Epithelial cell of prostate (primary cell): ENCODE measurements at places on chromosomes 7 and 10.

DNA sequence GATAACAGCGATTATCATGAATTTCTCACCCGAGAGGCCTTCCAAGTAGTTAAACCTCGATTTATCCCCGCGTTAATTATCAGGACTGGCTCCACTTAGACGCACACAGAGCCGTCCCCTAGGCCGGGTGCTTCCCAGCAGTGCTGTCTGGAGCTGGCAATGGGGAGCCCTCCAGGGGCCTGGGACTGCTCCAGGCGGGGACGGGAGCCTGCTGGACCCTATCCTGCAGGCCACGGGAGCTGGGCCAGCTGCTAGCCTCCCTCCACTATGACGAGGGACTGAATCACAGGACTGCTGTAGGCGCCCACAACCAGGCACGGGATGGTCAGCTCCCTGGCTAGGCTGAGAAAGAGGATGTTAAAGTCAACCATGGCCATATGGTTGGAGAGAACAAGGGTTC is 229.1 kb downstream of the ELFN1 start:
- no peak for DNase-seq

GRCh38 chr10:102452672-102453340 is 1.5 kb upstream of the C10orf95 start:
- no peak for DNase-seq

DNA sequence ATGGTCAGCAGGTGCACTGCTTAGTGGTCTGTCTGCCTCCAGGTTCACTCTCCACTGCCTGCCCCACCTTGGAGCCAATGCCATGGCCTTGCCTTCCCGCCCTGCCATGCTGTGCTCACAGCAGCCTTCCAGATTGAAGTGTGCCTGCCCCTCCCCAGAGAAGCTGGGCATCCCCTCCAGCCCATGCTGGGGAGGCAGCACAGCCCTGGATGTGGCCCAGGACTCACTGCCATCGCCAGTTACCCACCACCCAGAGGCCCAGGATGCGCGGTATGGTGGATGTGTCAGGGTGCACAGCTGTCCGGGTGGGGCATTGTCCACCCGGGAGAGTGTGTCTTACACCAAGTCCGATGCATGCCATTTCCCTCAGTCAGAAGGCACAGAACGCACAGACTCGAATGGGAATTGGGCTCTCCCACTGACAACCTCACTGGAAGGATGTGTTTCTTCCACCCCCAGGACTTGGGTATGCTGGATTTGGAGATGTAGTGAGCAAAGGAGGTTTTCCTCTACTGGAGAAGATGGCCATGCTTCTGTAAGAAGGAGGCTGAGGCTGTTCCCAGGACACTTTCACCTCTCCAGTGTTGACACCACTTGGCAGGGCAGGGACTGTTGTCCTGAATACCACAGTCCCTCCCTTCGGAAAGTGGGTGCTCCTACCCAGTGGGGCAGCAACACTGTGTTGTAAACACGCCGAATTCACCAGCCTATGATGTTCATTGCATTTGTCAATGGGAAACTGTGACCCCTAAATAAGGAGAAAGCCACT is 122.0 kb downstream of the ADARB2 start:
- DNase-seq, result no peak

- no peak for DNase-seq
Measured at GRCh38 chr10:132704008-132704814, 81.7 kb downstream of the NKX6-2 start.

DNA sequence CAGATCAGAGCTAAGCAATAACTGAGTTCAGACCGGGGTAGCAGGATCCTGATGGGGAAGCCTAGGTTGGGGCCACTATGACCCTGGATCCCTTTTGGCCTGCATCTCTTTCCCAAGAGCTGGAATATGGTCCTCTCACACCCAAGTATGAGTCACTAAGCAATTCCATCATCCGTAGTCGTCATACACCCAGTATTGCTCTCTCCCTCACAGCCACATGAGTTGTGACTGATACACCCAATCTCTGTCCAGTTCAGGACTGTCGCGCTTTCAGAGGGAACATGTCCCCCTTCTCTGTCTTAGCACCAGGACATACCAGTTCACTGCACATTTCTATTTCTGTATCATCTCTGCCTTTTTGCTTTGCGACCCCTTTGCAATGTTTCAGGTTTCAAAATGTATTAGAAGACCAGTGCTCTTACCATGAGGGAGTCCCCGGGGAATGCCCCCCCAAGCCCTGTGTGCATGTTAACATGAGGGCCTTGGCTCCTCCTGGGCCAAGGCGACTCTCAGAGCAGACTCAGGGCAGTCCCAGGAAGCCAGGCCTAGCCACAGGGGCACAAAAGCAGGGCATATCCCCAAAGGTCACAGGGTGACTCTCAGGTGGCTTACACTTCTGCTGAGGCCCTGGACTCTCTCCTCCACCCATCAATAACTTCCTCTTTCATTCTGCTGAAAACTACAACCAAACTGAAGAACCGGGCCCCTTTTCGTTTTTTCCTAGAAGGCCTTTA is 75.3 kb upstream of the SAMD8 start:
- DNase-seq, result no peak

DNA sequence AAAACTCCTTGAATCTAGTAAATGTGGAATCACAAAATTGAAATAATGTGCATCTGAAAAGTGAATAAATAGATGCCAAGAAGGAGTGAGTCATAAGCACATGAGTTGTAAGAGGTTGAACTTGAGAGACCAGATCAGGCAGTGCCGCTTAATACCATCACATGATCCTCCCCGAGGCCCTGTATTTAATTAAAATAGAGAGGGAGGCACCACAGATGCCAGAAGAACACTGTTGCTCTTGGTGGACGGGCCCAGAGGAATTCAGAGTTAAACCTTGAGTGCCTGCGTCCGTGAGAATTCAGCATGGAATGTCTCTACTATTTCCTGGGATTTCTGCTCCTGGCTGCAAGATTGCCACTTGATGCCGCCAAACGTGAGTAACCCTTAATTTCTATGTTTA is at the start of gene GPNMB:
Gene GPNMB, plus strand, starts transcription at position 221 of the 400 bp plus-strand sequence. Its CDS starts 83 bp downstream, at position 304.
- peak; percentile 46 for DNase-seq

DNA sequence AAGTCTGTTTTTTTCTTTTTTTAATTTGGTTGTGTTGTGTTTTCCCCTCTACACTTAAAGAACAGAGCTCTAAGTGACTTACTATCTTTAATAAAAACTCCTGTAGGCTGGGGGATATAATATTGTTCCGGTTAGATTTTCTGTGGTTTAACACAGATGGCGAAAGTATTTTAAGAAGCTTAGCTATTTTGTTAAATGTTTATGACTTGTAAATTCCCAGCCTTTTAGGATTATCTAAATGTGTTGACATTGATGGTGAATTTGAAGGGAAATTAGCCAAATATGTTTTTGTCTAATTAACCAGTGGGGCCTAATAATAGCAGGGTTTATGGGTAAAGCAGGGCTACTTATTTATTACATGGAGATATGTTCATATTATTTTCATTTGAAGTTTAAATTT is 538.5 kb downstream of the INHBA start:
- DNase-seq, result no peak

DNA sequence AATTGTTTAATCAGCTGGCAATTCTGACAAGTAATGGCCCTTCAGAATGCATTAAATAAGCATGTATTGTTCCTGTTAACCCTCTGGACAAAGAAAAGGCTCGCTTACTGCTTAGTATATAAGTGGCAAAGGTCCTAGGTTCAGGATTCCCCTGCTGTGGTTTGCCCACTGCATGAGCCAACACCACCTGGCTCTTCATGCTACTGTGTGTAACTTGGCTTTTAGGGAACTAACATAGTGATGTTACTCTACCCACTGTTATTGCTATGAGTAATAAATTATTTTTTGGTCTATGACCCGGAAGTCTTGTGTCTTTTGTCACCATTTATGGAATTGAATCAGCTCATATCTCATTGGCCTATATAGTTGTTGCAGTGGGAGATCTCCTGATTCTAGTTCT is 791.7 kb upstream of the PHF14 start:
- DNase-seq, result no peak
